Activated naive CD4-positive, alpha-beta T cell treated with anti-CD3 and anti-CD28 coated beads for 36 hours (primary cell): ENCODE measurements at places on chromosomes 4 and X. TPM values are rescaled to one million over a fixed set of nuclear protein-coding genes. Genes with fewer than 3 reads are reported as not detected.

DNA sequence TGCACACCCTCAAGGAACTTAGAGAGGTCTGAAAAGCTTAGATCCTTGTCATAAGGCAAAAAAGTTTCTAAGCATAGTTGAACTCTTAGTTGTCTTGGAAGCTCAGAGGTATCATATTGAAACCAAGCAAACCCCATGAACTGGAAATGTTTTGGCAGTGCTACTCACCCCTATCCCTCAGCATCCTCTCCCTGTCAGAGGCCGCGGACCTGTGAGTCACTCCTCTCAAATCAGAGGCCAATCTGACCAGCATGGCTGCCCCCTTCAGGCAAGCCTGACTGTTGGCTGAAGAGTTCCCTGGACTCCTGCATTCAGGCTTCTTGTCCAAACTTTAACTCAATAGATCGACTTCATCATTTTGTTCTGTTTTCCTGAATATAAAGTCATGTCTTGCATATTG is 69.4 kb downstream of the KCNIP4 start:
- H3K27ac ChIP-seq = no peak overlapping the region
- H3K4me1 ChIP-seq = peaks cover 3% of the 10 kb centered on the region
- H3K36me3 ChIP-seq = no peaks in the 10 kb centered on the region

GRCh38 chrX:126124721-126125120 is 41.4 kb downstream of the DCAF12L2 start:
- no peak overlapping the region for H3K4me3 ChIP-seq
- DNase-seq = no peak
- H3K4me1 ChIP-seq = no peaks in the 10 kb centered on the region

SPANXB1 gene
- not detected for total RNA-seq

GYPA gene
- not detected for total RNA-seq
